WTC11 (cell line): ENCODE measurements at places on chromosomes 2 and 18. TPM values are rescaled to one million over a fixed set of nuclear protein-coding genes. Genes with fewer than 3 reads are reported as not detected.

GRCh38 chr2:234885118-234885517, 66.7 kb upstream of the SH3BP4 start:
- no peak for DNase-seq

The CNRIP1 gene
- 1.3 to 1.6 TPM (median 1.4 TPM) in 3 replicates for total RNA-seq

GRCh38 chr2:144211826-144212225, 308.1 kb downstream of the ZEB2 start:
- DNase-seq, result no peak

The EGR4 gene
- 0.09 to 0.14 TPM (median 0.13 TPM) in 3 replicates for total RNA-seq

The CD8B gene
- total RNA-seq, result 0.70 to 0.73 TPM (median 0.71 TPM) in 3 replicates

DNA sequence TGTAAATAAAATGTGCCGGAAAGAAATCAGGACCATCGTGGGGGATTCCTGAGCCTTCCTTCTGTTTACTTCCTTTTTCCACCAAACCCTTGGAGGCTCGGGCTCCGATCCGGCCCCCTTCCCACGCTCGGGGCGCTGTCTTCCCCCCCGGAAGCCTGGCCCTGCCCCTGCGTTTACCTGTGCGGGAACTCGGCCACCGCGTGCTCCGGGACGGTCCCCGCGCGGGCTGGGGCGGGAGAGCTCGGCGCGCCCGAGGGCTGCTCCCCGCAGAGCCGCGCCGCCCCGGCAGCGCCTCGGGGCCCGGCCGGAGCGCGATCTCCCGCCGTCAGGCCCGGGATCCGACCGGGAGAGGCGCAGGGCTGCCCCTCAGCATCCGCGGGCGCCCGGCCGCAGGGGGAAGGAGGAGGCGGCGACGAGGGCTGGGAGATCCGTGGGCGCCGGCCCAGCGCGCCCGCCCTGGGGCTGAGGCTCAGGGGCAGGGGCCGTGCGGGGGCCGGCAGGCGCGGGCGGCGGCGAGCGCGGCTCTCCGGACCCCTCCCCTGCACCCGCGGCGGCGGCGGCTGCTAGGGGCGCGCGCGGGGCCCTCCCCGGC, 435 bp downstream of the ADCY3 start:
- DNase-seq, result no peak

The TIMM21 gene
- 43.7 to 47.7 TPM (median 45.4 TPM) in 3 replicates for total RNA-seq

GRCh38 chr2:15730545-15731212, 139.0 kb downstream of the DDX1 start:
- DNase-seq, result no peak

The ANKRD23 gene
- total RNA-seq, result 2.5 to 4.1 TPM (median 3.2 TPM) in 3 replicates

GRCh38 chr18:60247103-60247502, 125.5 kb downstream of the MC4R start:
- DNase-seq, result no peak

DNA sequence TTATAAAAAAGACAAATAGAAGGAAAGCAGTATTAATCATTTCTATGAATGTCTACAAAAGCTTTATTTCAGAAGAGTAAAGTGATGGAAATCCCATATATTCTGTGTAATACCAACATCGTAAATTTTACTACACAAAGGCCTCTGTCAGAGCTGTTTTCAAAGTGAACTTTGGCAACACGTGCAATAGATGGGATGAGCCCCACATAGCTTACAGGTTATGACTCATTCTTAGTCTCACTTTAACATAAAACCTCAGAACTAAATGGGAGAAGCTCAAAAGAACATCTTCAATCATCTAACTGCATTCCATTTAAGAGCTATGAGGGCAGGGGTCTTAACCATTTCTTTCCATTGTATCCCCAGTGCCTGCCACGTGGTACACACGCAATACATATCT, 11.5 kb downstream of the VPS4B start:
- no peak for DNase-seq

GRCh38 chr2:60456115-60456770, 97.2 kb downstream of the BCL11A start:
- DNase-seq, result no peak

- no peak for DNase-seq
Measured at GRCh38 chr18:72727776-72728175, 140.0 kb downstream of the NETO1 start.

DNA sequence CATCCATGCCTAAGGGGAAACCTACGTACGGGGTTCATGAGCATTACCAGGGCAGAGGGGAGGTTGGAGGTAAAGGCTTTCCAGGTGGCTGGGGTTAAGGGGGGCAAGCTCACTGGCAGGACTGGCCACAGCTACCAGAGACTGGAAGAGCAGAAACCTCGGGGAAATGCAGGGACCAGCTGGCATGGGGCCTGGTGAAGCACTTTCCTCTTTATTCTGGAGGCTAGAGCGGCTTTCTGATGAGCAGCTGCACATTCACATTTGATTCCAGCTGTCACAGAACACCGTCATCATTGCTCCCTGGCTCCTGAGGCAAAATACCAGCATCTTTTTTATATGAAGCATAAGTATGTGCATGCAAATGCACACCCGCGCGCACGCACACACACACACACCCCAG, 28.7 kb upstream of the LRRC30 start:
- DNase-seq, result no peak

DNA sequence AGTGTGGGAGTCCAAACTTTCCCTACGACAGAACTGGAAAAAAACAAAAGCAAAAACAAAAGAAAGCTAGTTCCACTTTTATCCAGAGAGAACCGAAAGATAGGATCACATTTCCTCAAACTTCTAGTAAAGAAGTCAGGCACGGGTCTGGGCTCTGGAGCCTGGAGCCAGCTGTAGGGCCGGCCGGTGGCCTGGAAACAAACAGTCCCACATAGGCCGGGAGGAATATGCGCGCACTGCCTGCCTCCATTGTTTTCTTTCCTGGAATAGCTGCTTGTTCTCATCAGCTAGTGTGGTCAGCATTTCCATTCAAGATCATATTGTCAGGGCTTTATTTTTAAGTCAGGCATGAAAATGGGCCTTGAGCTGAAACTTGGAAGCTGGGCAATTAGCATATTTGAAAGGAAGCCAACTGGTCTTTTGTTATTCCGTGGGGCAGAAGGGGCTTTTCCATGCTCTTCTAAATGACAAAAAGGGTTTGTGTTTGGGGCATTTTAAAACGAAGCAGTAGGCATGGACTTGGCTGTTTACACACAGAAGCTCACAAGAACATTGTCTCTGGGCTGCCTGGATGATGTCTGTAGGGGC, 58.7 kb upstream of the RFX8 start:
- DNase-seq, result peak; percentile 39

DNA sequence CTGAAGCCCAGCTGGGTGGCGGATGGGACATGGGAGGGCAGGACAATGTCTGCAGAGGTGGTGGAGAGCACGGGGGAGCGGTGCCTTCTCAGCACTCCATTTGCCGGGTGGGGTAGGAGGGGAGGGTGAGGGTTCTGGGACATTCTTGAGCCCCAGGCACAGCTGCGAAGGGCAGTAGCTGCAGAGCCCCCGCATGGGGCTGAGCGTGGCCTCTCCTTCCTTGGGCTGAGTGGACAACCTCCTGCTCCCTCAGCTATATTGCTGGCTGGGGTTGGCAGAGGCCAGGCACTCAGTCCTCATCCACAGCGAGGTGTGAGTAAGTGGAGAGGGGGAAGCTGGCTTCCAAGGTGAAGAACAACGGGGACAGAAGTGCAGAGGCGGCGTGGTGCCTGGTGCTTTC, 50.1 kb downstream of the RHOB start:
- no peak for DNase-seq

DNA sequence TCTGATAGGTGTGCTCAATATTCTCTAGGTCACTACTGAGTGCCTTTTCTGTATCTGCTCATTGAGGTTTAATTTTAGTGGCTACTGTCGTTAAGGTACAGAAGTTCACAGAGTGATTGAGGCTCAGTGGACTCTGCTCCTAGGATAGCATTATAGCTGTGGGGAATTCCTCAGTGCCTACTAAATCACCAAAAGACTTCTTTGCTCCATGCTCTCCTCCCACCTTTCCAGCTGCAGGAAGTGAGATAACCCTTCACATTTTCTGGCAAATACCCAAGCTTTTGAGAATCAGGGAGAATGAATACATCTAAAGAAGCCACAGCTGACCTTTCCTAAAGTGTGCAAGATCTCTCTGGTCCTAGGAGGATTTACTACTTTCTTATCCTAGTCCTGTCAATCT, 95.2 kb upstream of the FSIP2 start:
- no peak for DNase-seq

GRCh38 chr2:39476524-39476923, 39.4 kb upstream of the MAP4K3 start:
- DNase-seq, result no peak

The RFTN2 gene
- total RNA-seq, result 1.1 to 1.9 TPM (median 1.5 TPM) in 3 replicates

The AQP12B gene
- not detected in 3 replicates for total RNA-seq

DNA sequence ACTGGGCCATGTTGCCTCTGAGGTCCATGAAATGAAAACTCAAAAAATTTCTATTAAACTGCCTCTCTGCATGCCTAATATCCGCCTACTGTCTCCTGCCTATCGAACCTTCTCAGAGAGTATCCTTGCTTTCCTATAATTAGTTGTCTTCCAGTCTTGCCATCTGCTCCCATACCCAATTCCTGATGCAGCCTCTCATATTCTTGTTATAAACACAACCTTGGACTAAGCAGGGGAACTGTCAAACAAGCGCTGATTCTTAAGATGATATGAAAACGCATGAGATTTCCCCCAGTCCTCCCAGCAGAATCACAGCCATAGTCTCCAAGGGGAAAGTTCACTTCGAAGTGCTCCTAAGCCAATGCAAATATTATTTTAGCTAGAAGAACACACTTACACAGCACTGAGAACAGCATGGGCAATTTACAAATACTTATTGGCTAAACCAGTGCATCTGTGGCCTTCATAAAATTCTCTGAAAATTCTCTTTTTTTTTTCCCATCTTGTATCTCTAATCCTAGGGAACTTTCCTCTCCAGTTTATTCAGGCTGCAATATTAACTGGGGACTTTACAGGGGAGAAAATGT, 471.6 kb downstream of the MBD2 start:
- DNase-seq, result no peak

The DPP4 gene
- total RNA-seq, result 2.7 to 3.6 TPM (median 2.7 TPM) in 3 replicates

GRCh38 chr2:157806426-157807077, 69.6 kb downstream of the ACVR1 start:
- DNase-seq, result no peak

GRCh38 chr2:109242654-109243331, 113.8 kb downstream of the SH3RF3 start:
- no peak for DNase-seq

- DNase-seq, result no peak
Measured at GRCh38 chr2:201004370-201004769, 40.9 kb upstream of the ORC2 start.

DNA sequence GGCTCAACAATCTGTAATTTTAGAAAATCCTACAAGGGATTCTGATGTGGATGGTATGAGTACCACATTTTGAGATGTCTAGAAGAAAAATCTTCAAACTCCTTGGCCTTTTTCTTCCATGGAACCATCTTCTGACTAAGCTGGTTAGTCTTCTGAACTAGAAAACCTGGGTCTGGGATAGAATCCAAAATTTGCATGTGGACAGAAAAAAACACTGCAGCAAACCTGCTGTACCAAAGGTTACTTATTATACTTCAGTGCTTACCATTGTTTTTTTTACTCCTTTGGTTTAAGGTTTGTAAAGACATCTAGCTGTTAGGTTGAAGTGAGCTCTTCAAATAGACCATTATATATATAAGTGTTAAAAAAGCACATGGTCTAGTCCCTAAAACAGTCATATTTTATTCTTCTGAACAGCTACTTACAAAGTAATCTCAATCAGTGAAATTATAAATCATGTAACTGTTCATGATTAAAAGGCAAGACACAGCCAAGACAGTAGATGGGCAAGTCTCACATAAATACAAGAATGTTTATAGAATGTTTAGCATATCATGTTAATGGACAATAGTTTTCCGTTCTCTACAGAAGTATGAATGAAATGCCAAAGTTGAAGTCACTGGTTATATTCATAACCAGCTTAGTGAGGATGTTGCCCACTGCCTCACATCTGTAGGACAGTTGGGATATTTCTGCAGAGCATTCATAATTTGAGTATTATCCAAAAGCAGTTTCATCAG, 85.5 kb downstream of the ORC4 start:
- DNase-seq, result no peak

The CRYGC gene
- total RNA-seq, result not detected in 3 replicates

DNA sequence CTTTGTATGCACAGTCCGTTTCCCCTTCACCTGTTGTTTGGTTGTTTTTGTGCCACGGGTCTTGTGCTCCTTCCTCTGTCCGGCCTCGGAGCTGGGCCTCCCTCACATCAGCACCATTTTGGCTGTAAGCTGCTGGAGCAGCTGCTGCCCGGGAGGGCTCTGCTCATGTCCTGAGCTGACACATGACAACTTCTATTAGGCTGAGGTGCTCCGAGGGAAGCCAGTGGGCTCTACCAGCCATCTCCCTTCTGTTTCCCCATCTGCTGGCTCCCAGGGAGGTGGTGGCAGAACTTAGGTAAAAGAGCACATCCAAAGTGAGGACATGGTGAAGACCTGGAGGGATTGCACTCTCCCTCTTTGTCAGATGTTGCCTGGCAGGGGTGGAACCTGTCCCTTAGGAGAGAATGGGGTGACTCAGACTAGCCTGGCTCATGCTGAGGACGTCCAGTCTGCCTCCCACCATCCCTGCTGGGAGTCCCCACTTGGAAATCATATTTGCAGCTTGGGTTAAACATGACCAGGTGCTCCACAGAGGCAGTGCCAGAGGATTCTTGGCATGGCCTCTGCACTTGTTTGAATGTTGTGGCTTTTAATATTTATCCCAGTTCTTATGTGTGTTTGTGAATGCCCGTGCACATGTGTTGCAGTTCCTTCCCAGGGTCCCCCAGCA, 49.8 kb upstream of the TNP1 start:
- no peak for DNase-seq

GRCh38 chr2:128269063-128269989, 49.3 kb downstream of the HS6ST1 start:
- DNase-seq, result no peak

DNA sequence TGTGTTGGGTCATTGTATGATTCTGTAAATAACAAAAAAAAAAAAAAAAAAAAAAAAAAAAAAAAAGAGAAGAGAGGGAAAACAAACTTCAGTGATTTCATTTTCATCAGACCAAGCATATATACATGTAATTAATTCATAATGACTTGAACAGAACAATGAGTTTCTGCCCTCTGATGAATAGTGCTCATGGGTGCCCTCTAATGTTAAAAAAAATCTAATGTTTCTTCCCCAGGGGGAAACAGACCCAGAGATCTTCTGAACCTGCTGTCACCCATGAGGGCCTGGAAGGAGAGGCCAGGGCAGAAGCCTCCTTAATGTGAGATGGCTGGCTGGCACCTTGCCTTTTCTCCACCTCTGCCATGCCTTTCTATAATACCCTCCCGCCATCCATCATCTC, 289.2 kb downstream of the ZNF521 start:
- DNase-seq, result no peak

DNA sequence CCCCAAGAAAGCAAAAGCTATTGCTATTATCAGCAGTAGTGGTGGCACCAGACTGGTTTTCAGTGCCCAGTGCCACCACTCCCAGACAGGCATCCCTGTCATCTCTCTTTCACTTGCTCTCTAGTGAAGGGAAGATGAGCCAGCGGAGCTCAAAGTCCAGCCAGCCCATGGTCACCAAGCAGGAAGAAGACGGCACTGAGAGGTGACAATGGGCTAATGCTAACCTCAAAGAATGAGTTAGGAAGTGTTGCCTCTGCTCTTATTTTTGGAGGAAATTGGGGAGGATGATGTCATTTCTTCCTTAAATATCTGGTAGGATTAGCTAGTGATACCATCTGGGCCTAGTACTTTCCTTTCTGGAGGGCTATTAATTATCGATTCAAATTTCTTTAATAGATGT, 1.7 kb downstream of the SP140 start:
- DNase-seq, result no peak
